ENCODE measurements at places on chromosomes 12 and 14.

- no peak for DNase-seq
Measured at GRCh38 chr12:42886160-42886559, 296.6 kb upstream of the PRICKLE1 start.

- no peak for DNase-seq
Measured at GRCh38 chr12:62774794-62775193, 160.2 kb downstream of the PPM1H start.

- DNase-seq, result no peak
Measured at GRCh38 chr12:47778881-47779280, 5.8 kb downstream of the SLC48A1 start.

GRCh38 chr12:93851257-93851671, 174.1 kb downstream of the CRADD start:
- no peak for DNase-seq

- DNase-seq, result no peak
Measured at GRCh38 chr12:6782850-6783566, 6.3 kb upstream of the CD4 start.

GRCh38 chr14:90281261-90281660, 24.9 kb downstream of the PSMC1 start:
- DNase-seq, result no peak

DNA sequence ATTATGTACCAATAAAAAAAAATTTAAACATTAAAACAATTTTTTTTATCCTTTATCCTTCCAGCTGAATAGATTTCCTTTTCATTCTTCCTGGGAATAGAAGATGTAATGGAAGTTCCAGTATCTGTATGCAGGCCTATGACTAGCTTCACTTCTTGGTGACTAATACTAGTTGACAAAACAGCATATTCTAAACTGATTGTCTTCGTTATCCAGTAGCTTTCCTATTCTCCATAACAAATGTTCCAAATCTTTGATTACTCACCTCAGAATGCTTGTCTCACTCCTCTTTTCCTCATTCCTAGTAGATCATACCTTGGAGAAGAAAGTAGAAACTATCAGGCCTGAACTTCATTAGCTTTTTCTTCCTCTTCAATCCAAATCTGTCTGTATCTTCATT, 70.7 kb downstream of the PLEKHA5 start:
- no peak for DNase-seq

DNA sequence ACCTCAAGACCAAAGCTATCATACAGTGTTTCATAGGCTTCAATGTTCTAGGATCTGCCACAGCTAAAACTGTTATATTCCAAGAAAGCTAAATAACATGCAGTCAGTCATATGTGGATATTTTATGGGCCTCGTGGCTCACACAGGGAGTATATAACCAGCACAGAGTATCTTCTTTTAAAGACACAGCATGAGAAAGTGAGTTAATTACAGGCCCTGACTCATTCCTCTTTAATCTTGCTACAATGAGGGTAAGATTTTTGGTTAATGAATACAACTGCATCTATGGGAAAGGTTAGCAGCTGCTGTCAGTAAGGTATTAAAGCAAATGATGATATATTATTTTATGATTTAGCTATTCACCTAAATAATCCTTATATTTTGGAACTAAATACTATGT, 111.0 kb downstream of the TRAFD1 start:
- DNase-seq, result no peak

- no peak for DNase-seq
Measured at GRCh38 chr12:113712481-113712880, 240.8 kb upstream of the LHX5 start.

DNA sequence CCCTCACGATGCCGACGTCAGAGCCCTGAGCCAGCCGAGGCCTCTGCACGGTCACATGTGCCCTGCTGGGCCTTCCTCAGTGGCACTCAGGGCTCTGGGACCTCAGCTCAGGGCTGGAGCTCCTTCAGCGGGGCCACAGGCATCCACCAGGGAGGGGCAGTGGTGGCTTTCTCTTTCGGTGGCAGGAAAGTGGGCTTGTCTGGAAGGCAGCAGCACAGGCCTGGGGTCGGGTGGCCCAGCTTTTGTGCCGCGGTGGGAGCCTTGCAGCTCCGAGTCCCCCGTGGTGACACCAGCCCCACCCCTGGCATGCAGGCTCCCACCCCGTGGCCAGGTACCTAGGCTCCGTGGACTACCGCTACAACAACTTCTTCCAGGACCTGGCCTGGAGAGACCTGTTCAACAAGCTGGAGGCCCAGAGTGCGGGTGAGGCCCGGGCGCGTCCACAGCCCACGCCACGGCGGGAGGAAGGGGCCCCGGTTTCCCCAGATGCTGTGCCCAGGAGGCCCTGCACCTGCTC, 14.2 kb upstream of the TEX22 start:
- no peak for DNase-seq

DNA sequence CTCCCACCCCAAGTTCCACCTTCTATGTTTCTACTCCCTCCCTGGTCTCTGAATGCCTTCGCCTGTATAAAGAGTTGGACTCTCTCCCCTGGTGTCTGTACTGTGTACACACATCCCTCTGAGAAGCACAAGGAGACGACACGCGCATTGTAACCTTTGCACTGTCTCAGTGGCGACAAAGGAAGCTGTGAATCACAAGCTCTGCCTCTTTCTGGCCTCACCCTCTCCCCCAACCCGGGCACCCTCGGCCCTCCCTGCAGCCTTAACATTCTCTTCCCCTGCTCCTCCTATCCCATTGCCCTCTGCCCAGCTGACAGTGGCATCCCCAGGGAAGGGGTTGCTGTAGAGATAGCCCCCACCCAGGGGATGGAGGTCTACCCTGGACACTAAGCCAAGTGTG, 2.5 kb upstream of the SMARCD1 start:
- no peak for DNase-seq

DNA sequence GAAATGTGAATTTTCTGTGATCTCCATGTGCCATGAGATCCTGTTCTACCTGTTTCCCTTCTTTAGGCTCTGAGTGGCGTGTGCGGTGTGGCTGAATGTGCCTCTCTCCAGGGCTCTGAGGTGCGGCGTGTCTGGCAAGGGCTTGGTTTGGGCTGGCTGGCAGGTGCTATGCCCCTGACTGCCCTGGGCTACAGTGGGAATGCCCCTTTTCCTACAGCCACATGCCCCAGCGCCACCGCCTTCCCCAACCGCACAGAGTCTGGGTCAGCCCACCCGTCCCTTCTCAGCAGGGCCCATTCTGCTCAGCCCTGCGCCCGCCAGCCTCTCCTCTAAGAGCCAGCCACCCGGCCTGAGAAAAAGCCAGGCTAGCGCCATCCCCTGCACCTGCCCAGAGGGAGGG, 24.7 kb downstream of the BTBD6 start:
- no peak for DNase-seq

GRCh38 chr12:77130193-77130592, 64.8 kb upstream of the E2F7 start:
- DNase-seq, result no peak

Data from neuronal stem cell (in vitro differentiated cells).